NCI-H510A (cell line): ENCODE measurements at places on chromosomes 2 and 18.

DNA sequence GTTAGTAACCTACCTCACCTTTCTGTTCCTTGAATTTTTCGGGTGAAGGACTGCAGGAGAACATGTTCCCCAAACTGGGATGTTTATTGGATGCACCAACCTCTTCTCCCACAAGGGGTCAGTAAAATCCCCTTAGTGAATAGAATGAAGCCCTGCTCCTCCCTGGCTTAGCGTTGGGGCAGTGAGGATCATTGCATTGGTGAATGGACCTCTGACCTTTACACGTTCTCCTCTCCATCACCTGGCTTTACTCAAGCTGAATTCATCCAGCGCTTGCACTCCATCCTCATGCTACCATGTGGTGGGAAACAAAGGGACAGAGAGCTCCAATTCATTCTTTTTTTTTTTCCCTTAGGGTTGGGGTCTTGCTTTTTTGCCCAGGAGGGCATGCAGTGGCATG, 157.2 kb downstream of the MIB1 start:
- no peak for DNase-seq

- DNase-seq, result no peak
Measured at GRCh38 chr2:164710837-164711765, 89.8 kb upstream of the GRB14 start.

- no peak for DNase-seq
Measured at GRCh38 chr2:53181759-53182158, 585.8 kb upstream of the CHAC2 start.

DNA sequence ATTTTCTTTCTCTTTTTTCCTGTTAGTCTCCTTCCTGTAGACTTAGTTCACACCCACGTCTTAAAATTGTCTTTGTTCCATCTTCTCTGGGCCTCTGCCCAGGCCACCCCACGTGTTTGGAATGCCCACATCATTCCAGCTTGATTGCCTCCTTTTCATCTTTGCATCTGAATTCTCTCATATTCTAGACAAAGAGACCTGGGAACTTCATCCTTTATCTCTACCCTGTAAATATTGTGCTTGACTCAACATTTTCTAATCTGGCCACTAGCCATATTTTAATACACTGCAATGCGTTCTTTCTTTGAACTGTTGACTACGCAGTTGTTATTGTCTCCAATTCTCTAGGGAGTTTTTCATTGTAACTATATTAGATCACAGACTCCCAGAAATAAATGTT, 187.5 kb upstream of the NRXN1 start:
- no peak for DNase-seq

GRCh38 chr2:25740810-25741381, 67.5 kb upstream of the DTNB start:
- DNase-seq, result no peak

GRCh38 chr2:85655961-85656417, 12.0 kb downstream of the SFTPB start:
- DNase-seq, result no peak

DNA sequence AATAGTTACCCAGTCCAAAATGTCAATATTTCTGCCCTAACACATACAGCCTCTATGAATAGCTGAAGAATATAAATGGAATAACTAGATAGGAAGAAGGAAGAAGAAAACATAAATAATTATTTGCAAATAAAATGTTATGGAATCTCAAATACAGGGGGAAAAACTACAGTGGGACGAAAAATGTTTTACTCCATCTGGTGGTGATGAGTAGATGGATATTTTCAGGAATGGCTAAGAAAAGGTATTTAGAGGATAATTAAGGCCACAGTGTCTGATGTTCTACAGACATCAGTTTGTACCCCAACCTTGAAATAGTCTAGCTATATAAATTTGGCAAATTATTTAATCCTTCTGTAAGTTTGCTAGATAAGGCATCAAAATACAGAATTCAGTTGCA, 178.1 kb upstream of the FSHR start:
- DNase-seq, result no peak

- DNase-seq, result no peak
Measured at GRCh38 chr2:62379566-62379965, 126.4 kb downstream of the TMEM17 start.

DNA sequence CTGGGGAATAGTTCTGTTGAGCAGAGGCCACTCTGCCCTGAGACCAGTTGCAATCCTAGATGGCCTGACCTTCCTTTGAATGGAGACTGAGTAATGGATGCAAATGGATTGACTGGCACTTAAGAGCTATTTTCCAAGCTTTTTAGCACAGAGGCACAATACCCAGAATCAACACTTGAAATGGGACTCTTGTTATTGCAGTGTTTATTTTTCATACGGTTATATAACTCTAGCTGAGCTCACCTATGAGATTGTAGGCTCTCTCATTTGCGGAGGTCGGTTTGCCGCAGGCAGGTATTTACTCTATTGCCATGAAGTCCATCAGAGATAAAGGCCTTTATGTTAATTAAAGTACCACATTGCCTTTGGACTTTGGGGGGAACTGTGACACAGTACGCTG, 422.3 kb upstream of the CELF4 start:
- peak; percentile 86 for DNase-seq

GRCh38 chr2:151239624-151240023, 22.0 kb downstream of the RBM43 start:
- no peak for DNase-seq

DNA sequence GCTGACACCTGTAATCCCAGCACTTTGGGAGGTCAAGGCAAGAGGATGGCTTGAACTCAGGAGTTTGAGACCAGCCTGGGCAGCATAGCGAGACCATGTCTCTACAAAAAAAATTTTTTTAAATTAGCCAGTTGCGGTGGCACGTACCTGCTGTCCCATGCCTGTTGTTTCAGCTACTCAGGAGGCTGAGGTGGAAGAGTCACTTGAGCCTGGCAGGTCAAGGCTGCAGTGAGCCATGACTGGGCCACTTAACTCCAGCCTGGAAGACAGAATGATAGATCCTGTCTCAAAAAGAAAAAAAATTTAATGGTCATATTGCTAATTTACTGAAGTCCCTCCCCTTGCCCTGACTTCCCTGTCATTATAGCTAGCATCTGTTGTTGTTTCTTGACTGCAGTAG, 112.6 kb downstream of the ARHGAP28 start:
- DNase-seq, result no peak
